NCI-H526 (cell line): ENCODE measurements at places on chromosomes 5 and 9.

DNA sequence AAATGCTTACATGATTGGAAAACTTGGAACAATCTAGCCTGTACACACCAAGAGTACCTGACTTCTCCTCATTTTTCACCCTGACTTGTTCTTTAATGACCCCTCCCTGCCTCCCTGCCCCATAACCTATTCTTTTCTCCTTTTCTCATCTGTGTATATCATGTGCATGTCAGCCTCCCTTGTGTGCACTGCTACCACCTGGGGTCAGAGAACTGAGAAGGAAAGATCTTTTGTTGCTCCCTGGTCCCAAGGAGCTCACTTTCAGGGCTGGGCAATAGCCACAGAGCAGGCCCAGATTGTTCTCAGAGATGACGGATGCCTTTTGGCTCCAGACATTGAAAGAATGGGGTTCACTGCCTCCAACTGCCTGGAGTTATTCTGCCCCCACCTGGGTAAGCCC, 5.1 kb downstream of the MAP1B start:
- no peak for DNase-seq

DNA sequence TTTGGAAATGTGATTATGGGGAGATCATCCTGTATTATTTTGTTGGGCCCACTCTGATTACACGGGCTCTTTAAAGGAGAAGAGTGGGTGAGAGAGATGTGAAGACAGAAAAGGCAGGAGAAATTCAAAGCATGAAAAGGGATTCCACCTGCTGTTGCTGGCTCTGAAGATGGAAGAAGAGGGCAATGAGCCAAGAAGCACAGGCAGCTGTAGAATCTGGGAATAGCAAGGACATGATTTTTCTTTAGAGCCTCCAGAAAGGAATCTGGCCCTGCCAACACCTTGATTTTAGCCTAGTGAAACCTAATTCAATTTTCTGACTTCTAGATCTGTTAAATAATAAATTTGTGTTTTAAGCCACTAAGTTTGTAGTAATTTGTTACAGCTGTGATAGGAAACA, 11.3 kb downstream of the C9 start:
- no peak for DNase-seq

- DNase-seq = no peak
Observed at GRCh38 chr5:31413030-31413812, 118.7 kb downstream of the DROSHA start.

DNA sequence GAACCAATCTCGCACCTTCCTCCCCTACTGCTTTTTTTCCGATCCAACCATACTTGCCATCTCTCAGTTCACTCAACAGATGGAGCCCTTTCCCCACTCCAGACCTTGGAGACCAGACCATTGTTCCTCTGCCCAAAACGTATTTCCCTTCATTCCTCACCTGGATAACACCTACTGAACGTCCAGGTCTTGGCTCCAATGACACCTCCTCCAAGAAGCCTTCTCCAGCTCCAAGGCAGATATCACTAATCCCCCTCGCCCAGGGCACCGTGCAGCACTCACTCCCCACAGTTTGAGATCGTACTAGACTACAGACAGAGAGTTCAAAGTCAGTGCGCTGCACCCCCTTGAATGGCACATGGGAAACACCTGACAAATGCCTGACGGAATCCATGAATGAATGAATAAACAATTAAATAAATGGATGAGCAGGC, 47.1 kb upstream of the AKNA start:
- no peak for DNase-seq

GRCh38 chr5:105840800-105841199, 1829.9 kb downstream of the EFNA5 start:
- no peak for DNase-seq

DNA sequence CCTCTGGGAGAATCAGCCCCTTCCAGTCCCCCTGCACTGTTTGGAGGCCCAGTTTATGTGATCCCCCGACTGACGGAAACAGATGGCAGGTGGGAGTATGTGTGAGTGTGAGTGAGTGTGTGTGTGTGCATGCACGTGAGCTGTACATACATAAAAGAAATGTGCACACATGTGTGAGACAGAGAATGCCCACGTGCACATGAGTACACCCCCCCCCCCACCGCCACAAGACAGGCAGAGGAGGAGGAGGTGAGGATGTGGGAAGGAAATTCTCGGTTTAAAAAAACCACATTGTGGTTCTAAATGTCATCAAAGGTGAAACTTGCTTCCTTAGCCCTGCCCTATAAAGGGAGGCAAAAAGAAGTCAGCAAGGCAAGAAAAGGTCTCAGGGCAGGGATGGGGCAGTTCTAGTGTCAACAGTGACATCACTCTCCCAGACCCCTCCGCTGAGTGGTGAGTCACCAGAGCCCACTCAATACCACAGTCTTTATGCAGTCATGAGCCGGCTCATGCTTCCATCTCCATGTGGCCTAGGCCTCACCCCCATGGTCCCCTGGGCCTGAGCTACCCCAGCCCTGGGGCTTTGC, 79.2 kb upstream of the HSPA9 start:
- DNase-seq = no peak

DNA sequence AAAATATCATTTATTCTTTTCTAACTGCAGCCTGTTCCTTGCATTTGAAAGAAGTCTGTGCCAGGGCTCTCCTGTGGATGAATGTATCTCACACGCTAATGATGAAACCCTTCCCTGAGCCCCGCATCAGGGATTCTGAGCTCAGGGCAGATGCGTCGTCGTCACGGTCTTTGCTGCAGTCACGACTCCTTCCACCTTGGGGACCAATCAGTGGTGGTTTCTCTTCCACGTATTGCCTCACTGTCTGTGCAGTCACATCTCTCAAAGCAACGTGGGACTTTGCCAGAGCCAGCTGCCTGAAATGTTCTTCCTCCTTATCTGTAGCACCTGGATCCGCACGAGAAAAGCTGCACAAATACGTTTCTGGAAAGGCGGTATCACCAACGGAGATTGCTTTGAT, 13.9 kb upstream of the UBE2QL1 start:
- no peak for DNase-seq

DNA sequence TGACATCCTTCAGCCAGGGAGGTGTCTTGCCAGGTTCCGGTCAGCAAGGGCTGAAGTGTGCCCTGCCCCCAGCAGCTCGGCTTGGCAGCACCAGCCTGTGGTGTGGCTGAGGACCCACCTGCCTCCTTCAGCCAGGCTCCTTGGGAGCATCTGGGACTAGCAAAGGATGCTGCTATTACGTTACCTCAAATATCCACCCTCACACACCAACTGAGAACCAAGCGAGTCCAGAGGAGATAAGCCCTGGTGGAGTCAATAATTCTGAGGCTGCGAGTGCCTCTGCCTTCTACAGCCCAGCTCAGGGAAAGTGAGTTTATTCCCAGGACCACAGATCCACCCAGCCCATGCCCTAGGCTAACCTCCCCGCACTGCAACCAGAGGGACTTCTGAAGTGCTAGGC, 57.1 kb upstream of the FSTL4 start:
- DNase-seq = no peak

DNA sequence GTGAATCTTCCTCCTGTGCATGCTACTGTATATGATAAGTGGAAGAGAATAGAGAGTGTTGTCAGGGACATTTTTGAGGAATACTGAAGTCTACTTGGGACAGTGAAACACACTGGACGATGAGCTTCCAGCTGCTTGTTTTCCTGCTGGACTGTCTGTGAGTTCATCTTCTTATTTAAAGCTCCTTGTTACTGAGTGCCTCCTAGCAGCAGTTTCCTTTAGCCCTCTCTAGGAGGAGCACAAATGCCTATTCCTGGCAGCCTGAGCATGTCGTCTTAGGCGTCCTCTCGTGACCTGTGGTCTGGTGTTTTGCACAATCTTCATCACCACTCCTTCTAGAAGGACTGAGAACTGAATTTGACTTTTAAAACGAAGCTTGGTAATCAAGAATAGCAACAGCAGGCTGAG, 43.8 kb downstream of the ANKRD33B start:
- no peak for DNase-seq

GRCh38 chr5:39515881-39516280, 91.1 kb upstream of the DAB2 start:
- DNase-seq = no peak

GRCh38 chr9:127749090-127749787, 14.1 kb upstream of the TOR2A start:
- no peak for DNase-seq

DNA sequence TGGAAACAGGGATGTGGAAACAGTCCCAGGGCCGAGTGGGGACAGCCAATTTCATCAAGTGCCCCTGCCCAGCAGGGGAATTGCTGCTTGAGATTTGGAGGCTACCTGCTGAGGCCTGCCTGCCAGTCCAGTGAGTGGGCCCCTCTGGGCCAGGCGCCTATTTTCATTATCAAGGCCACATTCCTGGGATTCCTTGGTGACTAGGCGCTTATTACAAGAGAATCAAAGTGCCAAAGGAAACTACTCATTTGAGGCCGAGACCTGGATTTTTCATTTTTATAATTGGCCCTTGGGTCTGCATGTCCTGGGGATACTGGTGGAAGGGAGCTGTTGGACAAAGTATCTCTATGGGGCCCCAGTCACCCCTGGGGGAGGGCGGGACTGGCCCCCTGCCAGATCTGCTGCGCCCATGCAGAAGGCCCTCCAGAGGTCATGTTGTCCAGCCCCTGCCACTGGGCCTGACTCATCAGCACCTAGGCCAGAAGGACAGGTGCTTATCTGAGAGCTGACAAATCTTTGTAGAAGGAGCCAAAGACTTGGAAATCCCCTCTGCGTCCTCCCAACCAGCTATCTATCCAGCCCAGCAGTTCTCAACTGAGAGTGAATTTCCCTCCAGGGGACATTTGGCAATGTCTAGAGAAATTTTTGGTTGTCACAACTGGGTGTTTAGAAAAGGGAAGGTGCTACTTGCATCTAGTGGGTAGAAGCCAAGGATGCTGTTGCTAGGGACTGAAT, 45.6 kb downstream of the FOXI1 start:
- DNase-seq = no peak

- DNase-seq = no peak
Observed at GRCh38 chr5:181182651-181183050, 22.3 kb downstream of the TRIM7 start.

DNA sequence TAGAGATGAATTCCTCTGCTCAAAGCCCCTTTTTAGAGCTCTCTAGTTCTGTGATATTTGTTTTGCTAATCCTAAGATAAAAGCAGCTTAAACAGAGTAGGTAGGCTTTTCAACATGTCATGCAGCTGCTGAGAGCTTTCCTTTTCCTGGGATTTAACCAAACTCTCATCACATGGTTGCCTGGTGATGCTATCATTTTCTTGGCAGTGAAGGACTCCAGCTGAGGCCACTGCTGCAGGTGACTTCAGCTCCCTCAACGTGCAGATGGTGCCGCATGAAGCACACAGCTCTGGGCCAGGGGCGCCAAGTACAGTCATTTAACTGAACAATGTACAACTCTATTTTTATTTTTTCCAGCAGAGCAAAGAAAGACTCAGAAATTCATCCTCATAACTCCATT, 42.2 kb downstream of the SECISBP2 start:
- DNase-seq = no peak
